Kidney (tissue), 22 donors: ENCODE measurements at places on chromosomes 5 and 9. TPM values are rescaled to one million over a fixed set of nuclear protein-coding genes. Genes with fewer than 3 reads are reported as not detected.

- no peak for DNase-seq
Measured at GRCh38 chr5:154044581-154044980, 5.8 kb downstream of the MFAP3 start.

- no peak for DNase-seq
Measured at GRCh38 chr9:81318571-81318970, 370.8 kb downstream of the TLE1 start.

DNA sequence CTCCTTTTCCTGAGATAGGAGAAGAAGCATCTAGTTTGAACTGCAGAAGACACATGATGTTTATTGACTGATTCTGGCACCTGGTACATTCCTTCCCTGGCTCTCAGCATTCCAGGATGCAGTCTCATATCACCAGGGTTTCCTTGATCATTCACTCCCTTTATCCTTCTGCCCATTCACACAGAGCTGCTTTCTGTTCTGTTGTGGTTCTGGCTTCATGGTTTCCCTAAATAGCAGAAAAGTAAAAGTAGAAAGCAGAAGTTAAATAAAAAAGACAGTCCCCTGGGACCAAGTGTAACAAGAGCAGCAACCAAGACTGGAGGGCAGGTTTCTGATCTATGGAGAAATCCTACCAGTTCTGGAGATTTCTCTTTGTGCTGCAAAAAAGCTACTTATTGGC, 3.2 kb downstream of the IFNA8 start:
- no peak for DNase-seq

- no peak for DNase-seq
Measured at GRCh38 chr9:14992081-14992480, 81.9 kb upstream of the FREM1 start.

DNA sequence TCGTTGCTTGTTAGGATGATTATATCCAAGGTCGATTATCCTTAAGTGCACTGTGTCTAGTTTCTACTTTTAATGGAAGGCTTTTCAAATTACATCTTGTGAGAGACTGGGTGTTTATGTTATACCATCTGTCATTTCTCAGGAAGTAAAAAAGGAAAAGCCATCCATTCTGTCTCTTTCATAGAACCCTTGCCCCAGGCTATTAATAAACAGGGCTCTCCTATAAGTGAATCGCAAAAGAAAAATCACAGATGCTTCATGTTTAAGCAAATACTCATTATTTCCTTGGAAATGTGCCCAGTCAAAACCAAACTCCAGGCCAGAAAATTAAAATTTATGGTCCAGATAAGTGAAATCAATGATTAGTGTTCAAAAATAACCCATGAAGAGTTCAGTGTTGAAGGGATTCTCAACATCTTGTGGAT, 58.1 kb downstream of the STARD4 start:
- peak; percentile 63 for DNase-seq

GRCh38 chr9:71549023-71549422, 219.3 kb downstream of the CEMIP2 start:
- no peak for DNase-seq

- peak; percentile 48 for DNase-seq
Measured at GRCh38 chr5:179309751-179310320, 35.4 kb downstream of the ADAMTS2 start.

GRCh38 chr9:125815568-125815967, 68.4 kb downstream of the PBX3 start:
- no peak for DNase-seq

- DNase-seq: no peak
Measured at GRCh38 chr5:141010047-141010793, 41.0 kb upstream of the PCDHB1 start.

GRCh38 chr5:179406031-179406961, 61.0 kb upstream of the ADAMTS2 start:
- DNase-seq: peak; percentile 10

DNA sequence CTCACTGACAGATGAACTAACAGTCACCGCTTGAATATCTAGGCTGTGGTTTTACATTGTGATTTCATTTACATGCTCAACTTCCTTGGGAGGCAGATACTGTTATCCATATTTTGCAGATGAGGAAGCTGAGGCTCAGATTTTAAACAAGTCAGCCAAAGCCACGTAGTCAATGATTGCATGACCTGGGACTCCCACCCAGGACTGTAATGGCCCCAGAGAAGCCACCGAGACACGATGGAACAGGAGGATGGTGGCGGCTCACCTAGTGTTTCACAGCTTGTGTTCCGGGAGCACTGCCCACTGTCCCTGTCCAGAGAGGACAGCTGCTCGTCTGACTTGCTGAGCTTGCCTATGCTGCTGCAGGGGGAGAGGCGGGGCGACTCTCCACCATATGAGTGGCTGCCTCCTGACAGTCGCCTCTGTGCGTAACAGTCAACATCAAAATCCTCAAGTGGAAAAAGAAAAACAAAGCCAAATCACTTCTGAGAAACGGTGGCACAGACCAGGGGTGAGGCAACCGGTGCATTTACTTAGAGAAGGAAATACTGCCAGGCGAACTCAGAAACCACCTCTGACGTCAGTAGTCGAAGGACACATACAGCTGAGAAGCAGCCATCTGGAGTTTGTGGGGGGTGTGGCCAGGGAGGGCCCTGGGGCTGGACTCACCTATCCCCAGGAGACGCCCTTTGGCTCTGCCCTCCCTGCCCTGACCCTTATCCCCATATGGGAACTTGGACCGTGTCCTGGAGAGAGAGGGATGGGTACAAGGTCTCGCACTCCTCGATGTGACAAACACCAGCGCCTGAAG, 82.5 kb downstream of the PRRT1B start:
- no peak for DNase-seq

DNA sequence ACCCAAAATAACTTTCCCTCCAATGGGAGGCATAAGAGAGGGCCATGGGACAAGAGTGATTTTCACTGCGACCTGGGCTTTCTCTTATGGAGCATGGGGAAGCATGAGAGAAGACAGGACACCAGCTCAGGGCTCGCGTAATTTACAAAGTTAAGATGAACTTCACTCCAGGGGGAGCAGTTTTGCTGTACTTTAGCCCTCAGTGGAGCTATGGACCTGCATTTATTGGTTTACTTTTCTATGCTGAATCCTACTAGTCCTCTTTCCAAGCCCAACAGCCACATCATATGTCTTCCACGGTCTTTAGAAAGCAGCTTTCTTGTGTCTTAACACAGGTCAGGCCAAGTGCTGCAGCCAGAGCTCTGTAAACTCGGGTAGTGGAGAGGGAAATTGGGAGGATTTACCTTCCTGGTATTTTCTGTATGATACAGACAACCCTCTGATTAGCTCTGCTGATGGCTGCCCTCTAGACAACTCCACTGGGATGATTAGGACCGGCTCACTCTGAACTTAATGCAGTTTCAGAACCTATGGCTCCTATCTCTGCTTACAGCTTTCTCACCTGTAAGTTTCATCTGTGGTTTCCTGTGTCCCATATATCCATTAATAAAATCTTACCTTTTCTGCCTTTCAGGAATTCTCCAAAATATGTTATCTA, 581.0 kb upstream of the RORB start:
- no peak for DNase-seq

DNA sequence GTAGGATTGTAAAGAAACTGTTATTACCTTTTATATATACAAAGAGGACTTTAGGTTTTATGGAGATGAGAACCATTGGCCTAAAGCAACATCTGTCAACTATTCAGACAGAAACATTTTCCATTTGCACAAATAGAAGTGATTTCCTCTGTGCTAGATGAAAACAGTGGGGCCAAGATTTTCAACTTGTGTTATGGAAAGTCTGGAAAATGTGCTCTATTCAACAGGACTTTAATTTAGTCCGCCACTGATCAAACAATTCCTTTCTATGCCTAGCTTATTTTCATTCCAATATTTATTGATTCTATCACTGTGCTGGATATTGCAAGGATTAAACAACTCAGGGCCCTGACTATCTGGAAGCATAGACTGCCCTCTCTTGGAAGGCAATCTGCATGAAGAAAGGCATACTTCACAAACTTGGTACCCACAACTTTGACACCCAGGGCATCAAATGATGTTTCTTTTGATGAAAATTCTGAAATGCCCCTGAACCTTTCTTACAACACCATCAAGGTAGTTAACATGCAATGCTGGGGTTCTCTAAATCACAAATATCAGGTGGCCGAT, 126.6 kb upstream of the HMHB1 start:
- no peak for DNase-seq

DNA sequence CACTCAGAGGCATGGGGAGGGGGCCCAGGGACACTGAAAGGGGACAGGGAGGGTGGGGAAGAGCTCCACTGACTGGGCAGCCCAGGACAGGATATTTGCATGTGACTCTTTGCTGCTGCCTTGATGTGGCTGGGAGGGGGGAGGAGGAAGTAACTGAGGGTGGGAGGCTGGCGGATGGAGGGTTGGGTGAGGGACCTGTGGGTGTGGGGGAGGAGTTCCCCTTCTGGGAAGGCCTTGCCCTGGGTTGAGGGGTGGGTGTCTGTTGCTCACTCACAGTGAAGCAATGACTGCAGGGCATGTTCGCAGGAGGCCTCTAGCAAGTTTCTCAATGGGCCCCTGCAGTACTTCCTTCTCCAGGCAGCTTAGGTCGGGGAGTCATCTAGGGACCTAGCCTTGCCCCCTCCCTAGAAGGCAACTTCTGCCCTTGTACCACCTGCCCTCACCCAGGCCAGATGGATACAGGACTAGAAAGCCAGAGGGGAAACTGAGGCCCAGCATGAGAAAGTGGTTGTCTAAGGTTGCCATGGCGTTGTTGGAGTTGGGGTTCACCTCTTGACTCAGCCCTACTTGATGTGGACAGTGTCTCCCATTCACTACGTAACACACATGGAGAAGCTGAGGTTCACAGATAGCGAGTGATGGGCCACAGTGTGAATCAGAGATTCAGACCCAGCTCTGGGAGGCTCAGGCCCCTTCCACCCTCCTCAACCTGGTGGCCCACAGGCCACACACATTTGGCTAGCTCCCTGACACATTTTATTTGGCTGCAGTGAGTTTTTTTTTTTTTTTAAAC, 3.0 kb downstream of the GRK6 start:
- DNase-seq: peak; percentile 49

GRCh38 chr5:141393267-141393666, 834 bp downstream of the PCDHGA8 start:
- no peak for DNase-seq

- no peak for DNase-seq
Measured at GRCh38 chr9:137833721-137834613, 43.6 kb upstream of the CACNA1B start.

- no peak for DNase-seq
Measured at GRCh38 chr5:5295351-5295750, 127.1 kb upstream of the ICE1 start.

DNA sequence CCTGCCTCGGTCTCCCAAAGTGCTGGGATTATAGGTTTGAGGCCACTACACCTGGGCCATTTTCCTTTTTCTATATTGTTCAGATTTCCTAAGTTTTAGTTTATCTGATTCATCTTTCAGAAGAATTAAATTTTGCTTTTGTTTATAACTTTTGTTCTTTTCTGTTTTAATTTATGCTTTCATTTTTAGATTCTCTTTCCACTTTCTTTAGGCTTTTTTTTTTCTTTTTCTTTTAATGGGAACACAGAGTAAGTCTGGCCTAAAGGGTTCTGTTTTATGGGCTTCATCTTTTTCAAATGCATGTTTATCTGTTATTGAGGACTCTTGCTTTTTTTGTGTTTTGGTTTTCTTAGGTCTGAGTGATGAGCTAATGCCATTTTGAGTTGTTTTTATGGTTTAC, 42.1 kb downstream of the SNX30 start:
- DNase-seq: no peak

GRCh38 chr9:86503314-86503713, 149.1 kb upstream of the TUT7 start:
- DNase-seq: no peak

DNA sequence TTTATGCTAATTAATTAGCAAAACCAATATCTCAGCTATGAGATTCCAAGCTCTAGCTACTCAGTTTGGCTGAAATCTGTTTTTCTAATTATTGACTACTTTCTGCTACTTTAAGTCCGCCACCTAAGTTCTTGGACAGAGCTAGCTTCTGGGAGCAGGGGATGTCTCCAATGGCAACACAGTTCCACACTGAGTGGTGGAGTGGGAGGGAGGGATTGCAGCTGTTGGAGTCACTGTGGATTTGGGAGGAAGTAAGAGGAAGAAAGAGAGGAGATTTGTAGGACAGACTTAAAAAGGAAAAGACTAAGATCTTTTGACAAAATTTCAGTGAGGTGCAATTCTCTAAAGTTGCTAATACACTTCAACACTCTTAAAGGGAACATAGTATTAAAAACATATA, 450.8 kb downstream of the NFIB start:
- peak; percentile 58 for DNase-seq

GRCh38 chr5:154478224-154478565, at the start of gene HAND1:
Gene HAND1, minus strand, starts transcription at chr5:154478227. Its CDS starts 219 bp downstream, at chr5:154478008.
- DNase-seq: peak; percentile 78

GRCh38 chr5:43210570-43210969, 18.5 kb downstream of the NIM1K start:
- DNase-seq: no peak

DNA sequence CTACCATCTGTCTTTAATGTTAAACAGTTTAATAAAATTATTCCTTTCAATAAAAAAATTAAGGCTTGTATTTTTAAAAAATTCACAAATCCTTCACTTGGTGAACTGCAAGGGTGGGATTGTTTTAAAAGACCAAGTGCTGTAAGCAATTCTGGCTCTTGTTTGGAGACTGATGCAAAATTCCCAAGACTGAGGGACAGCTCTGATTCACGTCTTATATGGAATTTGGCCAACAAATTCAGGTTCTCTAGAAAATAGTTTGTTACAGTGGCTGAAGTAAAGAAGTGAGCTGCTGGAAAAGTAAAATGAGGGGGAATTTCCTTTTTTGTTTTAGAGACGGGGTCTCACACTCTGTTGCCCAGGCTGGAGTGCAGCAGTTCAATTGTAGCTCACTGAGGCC, 58.3 kb downstream of the PRELID2 start:
- no peak for DNase-seq

DNA sequence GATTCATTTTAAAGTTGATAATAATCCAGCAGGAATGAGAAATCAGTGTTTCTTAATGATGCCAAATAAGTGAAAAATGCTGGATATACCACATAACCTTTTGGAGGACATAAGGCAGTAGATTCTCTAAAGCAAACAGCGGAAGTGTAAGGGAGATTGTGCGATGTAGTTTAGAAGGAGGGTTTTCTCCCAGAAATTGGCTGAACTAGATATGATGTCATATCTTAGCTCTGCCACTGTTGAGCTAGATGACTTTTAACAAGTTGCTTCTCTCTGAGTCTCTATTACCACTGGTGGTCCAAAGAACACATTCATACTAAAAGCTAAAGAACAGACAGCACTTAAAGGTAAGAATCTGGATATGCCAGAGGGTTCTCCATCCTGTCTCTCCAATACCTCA, 107.0 kb downstream of the NR6A1 start:
- no peak for DNase-seq

- no peak for DNase-seq
Measured at GRCh38 chr5:60891667-60892066, 47.6 kb upstream of the ELOVL7 start.

PDE8B gene
- total RNA-seq: 4.5 TPM

ANKRD20A1 gene
- total RNA-seq: 4.2 TPM

PRDM9 gene
- total RNA-seq: not detected

INSYN2B gene
- 0.28 TPM for total RNA-seq

PCDHGB5 gene
- total RNA-seq: 12.3 TPM

NIM1K gene
- 0.60 TPM for total RNA-seq

IL3 gene
- not detected for total RNA-seq

FRMD3 gene
- total RNA-seq: 11.0 TPM

PCDHB4 gene
- total RNA-seq: 5.8 TPM

LHX3 gene
- total RNA-seq: not detected

CTNND2 gene
- total RNA-seq: 0.79 TPM

FKBP15 gene
- total RNA-seq: 34.8 TPM

MLANA gene
- not detected for total RNA-seq

TMEM174 gene
- 1.1 TPM for total RNA-seq

FUBP3 gene
- 44.1 TPM for total RNA-seq
